ENCODE measurements at places on chromosomes 3 and 15.

DNA sequence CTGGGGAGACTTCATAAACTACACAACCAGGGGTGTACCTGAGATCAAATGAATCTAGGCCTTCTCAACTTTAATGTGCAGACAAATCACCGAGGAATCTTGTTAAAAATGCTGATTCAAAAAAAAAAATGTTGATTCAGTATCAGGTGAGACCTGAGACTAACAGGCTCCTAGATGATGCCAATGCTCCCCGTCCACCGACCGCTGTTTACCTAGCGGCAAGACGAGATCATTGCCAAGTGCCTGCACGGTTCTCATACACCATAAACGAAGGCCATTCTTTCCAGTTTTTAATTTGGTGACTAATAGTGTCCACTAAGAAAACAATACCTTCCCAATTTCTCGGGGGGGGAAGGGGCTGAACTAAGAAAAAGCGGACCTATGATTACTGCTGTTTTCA, 2.5 kb upstream of the FSIP1 start:
- no peak for DNase-seq

GRCh38 chr15:27077790-27078189, 106.8 kb downstream of the GABRG3 start:
- no peak for DNase-seq

GRCh38 chr3:51876186-51876585, 785 bp upstream of the IQCF5 start:
- DNase-seq, result no peak

DNA sequence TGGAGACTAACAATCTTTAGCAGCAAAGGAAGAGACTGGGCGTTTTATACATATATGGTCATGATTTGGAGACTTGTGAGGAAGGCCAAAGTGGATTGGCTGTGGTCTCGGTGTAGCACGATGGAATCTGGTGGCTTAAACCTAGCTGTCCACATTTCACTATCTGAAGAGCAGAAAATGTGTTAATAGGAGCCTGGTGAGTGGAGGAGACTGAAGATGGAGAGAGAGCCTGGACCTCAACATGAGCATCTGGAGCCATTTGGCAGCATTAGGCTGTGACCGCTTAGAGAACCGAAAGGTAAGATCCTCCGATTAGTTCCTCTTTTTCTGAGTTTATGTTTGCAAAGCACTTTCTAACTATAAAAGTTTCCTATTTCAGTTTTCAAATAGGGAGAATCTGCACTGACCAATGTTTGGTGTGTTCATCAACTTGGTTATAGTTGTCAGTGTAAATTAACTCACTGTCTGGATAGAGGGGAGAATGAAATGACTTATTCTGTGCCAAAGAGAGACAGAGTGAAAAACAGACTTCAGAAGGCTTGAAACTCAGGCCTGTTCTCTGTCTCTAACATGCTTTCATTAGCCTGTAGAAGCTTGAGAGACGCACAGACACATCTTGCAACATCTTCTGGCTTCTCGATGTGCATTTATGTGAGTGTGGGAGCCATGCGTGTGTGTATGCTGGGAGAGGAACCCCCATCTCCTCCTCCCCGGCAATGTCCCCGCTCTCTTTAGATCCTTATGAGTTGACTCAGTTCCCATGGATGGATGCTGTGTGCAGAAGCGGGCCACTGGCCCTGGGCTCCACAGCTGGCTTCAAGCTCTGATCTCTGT, 244.7 kb upstream of the TBL1XR1 start:
- no peak for DNase-seq

DNA sequence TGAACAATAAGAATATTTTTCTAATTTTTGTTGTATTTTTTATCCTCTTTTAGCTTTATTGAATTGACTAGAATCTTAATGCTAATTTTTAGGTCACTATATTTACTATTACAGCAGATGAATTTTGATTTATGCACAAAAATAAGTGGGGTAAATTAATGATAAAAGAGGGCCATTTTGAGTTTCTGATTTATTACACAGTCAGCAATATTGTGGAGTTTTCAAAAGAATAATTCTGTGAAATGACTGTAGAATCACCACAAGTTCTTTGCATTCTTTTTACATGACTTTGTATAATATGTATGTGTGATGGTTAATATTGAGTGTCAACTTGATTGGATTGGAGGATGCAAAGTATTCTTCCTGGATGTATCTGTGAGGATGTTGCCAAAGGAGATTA, 812.4 kb upstream of the DPPA4 start:
- no peak for DNase-seq

DNA sequence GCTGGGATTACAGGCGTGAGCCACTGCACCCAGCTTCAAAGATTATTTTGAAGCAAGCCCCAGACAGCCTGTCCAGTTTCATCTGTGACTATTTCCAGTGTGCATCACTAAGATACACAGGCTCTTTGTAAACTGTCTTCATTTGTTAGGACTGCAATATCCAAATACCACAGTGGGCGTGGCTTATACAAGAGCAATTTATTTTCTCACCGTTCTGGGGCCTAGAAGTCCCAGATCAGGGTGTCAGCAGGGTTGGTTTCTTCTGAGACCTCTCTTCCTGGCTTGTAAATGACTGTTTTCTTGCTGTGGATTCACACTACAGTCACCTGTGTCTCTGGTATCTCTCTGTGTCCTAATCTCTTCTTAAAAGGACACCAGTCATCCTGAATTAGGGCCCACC, 59.7 kb downstream of the RLBP1 start:
- DNase-seq, result no peak

DNA sequence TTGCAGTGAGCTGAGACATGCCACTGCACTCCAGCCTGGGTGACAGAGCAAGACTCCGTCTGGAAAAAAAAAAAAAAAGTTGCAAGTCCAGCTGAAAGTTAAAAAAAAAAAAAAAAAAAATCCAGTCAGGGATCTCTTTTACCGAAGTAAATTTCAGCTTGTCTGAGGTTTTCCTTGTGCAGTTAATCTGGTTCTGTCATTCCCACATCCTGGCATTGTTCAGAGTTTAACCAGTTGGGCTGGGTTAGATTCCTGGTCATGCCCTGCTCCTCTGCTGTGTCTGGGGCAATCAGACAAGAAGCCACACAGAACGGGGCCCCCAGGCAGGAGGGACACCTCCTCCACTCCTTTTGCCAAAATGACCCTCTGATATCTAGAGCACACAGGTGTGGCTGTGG, 84.1 kb upstream of the KLHL25 start:
- DNase-seq, result peak; percentile 77

DNA sequence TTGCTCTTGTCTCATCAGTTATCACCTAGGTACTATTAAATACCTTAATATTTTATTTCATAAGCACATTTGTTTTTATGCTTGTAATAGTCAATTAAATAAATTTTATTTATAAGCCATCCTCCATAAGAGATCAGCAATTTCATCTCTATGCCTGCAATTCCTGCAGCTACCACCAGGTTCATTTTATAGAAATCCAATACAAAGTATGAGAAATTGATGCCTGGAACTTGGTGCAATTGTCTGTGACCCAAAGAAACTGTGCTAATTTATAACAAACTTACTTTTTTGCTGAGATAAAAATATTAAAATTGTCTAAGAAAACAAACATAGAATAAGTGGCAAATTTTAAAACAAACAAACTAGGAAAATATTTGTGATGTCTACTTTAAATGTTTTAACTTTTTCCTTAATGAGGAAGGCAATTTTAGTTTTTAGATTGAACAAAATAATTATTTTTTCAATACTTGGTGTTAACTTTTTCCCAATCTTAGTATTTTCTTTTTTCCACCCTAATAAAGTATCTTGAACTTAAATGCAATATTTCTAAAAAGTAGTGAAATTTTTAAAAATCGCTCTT, 1026.6 kb downstream of the ROBO1 start:
- peak; percentile 26 for DNase-seq

DNA sequence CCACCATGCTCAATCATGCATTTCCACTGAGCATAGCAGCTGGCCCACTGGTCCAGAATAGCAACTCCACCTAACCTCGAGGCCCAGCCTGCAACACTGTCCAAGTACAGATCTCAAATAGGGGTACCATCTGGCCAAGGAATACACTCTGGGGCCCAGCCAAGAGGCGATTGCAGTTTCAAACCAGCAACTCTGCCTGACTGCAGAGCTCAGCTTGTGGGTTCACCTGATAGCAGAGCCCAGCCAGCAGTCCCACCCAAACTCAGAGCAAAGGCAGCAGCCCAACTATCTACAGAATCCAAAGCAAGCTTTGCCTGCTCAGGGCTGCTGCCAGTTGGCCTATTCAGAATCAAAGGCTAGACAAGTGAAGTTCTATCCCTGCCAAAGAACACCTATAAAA, 30.5 kb downstream of the POLQ start:
- DNase-seq, result no peak

DNA sequence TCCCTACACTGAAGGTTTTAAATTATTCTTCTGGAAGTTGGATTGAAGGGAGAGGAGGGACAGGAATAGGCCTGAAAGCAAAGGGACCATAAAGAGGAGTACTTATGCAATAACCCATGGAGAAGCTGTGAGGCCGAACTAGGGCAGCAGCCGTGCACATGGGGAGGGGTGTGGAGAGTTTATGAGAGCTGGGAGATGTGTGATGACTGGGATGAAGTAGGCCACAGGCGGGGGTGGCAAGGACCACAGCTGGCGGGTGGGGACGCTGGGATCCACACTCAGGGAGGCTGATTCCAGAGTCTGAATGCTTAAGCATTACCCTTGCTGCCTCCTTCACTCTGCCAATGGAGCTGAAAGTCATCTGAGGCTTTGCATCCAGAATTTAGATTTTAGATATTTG, 123.8 kb downstream of the ARNT2 start:
- no peak for DNase-seq

DNA sequence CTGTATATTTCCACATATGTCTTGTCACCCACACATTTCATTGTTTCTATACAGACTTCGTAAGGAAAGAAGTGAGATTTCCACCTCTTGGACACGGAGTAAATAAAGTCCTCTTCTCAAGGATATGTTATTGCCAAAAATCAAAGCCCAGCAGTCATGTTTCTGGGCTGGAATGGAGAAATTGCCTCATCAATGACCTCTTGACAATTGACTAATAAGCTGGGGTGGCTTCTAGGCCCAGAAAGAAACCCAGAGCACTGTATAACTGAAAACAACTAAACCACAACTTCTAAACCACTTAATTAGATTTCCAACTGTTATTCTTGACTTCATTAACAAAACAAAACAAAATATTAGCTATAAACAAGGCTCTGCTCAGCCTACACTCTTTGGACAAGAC, 56.4 kb upstream of the SLC24A5 start:
- DNase-seq, result no peak

- no peak for DNase-seq
Observed at GRCh38 chr3:63746211-63746610, 72.9 kb upstream of the C3orf49 start.

DNA sequence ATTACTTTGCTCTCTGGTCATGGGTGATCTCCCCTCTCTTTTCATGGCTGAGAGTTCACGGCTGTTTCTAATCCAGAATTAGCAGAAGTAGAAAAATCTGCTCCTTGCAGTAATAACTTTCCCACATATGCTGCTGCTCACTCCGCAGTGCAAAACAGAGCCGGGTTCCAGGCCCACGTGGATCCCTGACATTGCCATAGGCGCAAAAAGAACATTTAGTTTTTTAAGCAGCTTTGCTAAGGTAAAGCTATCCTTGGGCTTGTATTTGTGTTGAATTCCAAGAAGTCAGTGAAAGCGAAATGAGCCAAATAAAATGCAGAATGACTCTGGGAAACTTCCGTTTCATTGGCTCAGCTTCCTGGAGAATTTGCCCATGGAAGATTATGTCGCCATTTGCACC, 633.7 kb upstream of the SUCLG2 start:
- DNase-seq, result no peak

- DNase-seq, result no peak
Observed at GRCh38 chr3:74122281-74122680, 492.2 kb downstream of the CNTN3 start.

GRCh38 chr15:65818927-65819562, 27.0 kb upstream of the DENND4A start:
- peak; percentile 13 for DNase-seq

GRCh38 chr3:14371573-14372474, 30.6 kb upstream of the SLC6A6 start:
- peak; percentile 91 for DNase-seq

DNA sequence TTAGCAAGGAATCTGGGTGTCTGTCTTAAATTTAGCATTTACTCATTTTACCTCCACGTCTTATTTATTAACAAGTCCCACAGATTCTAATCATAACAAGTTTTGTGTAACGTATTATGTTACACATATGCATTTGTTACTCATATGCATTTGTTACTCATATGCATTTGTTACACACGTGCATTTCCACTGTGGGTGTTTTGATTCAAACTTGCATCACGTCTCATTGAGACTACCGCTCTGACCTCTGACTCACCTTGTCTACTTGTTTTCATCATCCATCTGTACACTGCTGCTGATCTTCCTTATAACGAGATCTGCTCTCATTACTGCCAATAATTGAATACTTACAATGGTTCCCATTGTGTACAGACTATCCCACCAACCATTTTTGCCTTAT, 1141.4 kb downstream of the TBL1XR1 start:
- no peak for DNase-seq

- DNase-seq, result peak; percentile 73
Observed at GRCh38 chr3:185280572-185281365, 26.9 kb upstream of the EHHADH start.

GRCh38 chr3:56209982-56210751, 258.1 kb downstream of the ERC2 start:
- no peak for DNase-seq

- no peak for DNase-seq
Observed at GRCh38 chr3:175593331-175593730, 734.2 kb downstream of the NAALADL2 start.

GRCh38 chr3:194306771-194307640, 44.1 kb downstream of the CPN2 start:
- no peak for DNase-seq

- DNase-seq, result peak; percentile 27
Observed at GRCh38 chr3:43768381-43768973, 77.7 kb downstream of the ABHD5 start.

DNA sequence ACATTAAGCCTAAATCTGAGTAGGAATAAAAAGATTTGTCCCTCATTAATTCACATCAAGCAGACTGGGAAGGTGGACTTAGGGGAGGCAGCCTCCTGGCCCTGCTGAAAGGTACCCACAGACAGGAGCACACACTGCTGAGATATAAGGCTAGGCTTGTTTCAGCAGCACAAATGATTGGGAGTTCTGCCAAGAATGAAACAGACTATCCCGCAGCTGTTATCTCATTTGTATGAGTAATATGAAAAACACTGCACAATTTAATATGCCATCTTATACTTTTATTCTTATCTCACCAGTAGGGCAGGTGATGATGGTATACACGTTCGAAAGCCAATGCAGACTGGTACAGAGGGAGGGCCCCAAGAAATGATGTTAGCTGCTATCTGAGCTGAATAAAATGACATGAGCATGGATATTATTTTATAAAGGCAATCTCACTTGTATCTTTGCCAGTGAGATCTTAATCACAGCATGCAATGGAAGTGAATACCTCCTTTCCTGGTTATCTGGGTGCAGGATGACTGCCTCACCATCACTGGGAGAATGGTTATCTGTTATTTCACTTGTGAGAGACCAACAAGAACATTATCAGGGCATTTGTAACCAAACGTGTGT, 258.7 kb upstream of the PPP2R3A start:
- DNase-seq, result peak; percentile 28

All from RPMI7951 (cell line).